Activated CD8-positive, alpha-beta memory T cell treated with anti-CD3 and anti-CD28 coated beads for 1 hour (primary cell): ENCODE measurements at places on chromosomes 11 and 22.

DNA sequence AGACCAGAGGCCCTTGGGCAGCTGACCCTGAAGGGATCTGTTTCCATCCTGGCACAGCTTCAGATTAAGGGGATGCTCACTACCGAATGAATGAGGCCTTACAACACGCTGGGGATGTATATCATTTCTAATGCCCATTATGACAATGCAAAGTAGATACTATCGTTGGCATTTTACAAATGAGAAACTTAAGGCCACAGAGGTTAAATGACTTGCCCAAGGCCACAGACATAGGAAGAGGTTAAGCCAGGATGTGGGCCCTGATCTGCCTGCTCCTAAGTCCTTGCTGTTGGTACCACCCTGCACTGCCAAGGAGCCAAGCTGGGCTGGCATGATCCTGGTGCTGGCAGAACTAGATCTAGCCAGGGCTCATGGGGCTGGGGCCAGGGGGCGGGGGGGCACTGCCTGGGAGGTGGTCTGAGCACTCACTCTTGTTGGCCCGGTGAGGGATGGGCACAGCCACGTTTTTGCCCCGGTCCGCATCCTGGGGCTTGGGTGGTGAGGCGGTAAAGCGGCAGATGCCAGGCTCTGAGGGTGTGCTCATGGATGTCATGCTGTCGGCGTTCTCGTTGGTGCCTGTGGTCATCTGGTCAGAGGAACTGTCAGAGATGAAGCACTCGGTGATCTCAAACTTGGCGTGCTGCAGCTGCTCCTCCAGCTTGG is 102.8 kb downstream of the CEP164 start:
- no peak for DNase-seq

- no peak for DNase-seq
These were observed 77.9 kb upstream of the PITPNB start for GRCh38 chr22:27996981-27997380.

DNA sequence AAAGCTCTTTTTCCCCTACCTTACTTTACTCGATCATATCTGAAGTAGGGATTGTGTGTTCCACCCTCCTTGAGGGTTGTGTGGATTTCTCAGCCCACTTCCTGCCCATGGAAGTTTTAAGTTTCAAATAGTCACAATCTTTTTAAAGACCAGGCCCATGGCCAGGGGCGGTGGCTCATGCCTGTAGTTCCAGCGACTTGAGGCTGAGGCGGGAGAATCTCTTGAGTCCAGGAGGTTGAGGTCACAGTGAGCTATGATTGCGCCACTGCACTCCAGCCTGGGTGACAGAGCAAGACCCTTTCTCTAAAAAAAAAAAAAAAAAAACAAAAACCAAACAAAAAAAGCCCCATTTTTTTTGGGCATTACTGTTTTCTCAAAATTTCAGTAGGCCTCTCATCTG is 36.3 kb upstream of the LRRC10B start:
- no peak for DNase-seq

GRCh38 chr11:62804310-62805075 is 747 bp downstream of the NXF1 start:
- no peak for DNase-seq

DNA sequence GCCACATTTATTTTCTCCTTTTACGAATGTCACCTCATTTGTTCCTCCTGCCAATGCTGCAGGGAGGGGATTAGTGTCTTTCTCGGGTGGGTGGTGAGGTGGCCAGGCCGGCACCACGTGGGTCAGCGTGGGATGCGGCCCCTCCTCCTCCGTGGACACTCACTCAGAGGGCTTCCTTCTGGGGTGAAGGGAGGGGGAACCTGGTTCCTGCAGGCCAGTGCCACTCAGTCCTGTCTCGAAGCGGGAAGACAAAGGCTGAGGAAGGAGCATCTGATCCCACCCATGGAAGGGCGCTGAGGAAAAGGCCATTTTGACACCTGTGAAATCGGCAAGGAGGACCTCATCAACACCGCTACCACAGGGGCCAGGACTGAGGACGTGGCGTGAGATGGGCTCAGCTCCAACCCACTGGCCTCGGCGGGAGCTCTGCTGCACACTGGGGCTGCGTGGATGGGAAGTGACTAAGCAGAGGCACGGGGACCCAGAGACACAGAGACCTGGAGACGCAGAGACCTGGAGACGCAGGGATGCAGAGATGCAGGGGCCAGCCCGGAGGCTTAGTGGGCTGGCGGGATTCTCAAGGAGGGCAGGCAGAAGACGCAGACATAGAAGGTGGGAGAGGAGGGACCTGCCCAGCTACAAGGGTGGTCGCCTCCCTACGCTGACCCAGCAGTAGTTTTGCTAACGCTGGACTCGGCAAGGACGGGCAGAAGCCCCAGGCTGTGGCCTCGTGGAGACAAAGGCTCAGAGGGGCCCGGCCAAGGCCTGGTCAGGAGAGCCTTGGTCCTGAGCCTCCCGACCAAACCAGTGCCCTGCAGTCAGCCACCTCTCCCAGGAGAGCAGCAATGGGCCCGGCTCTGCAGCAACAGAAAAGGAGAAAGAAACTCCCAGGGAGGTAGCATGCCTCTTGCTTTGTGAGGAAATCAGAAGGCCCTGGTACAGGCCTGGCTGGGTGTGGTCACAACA is 1071.2 kb downstream of the BRD1 start:
- no peak for DNase-seq

- DNase-seq = no peak
These were observed 128.1 kb upstream of the E2F8 start for GRCh38 chr11:19368726-19369375.

- peak; percentile 57 for DNase-seq
These were observed 19.3 kb upstream of the FXYD2 start for GRCh38 chr11:117843666-117844484.

DNA sequence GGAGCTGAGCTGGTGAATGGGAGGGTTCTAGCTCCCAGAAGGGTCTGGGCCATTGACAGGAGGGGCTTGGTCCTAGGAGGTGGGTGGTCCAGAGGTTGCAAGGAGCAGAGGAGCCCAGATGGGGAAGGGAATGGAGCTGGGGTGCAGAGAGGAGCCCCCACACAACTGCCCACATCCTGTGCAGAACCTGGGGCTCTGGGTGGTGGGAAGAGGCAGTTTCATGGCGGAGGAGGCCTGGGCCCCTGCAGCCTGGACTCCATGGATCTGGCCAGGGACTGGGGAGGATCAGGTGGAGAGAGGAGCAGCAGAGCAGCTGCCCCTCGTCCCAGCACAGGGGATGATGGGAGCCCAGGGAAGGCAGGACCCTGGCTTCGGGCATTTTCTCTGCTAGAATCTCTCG is 963 bp upstream of the ADORA2A start:
- DNase-seq = no peak

DNA sequence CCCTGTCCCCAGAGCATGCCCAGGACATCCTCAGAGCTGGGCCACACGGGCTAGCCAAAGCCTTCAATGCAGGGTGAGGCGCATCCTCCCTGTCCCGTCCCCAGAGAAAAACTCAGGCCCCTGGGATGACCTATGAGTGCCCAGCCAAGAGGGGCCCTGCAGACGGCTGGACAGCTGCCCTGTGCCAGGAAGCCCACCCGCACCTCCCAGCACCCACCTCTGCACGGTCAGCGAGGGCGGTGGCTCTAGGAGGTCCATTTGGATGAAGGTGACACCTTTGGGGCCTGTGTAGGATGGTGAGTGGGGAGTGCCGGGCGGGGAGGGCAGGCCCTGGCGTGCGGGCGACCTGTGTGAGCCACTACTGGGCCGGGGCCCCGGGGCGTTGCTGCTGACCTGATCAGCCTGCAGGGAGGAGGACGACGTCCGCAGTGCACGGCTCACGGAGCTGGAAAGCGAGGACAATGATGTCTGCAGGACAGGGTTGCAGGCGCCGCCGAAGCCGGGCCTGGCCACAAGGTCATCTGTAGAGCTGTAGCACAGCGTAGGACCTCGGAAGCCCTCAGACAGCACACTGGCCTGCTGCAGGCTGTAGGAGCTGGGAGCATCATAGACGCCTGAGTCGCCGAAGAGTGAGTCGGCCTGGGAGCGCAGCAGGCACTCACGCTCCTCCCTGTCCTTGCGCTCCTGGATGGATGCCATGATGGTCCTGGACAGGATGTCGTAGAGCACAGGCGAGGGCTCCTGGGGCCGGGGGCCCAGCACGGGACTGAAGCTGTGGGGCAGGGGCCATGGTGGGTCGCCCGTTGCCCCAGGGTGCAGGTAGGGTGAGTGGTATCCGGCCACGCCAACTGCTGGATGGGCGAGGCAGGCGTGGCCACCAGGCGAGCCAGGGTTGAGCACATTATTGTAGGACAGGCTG is 180.5 kb downstream of the IGLL1 start:
- no peak for DNase-seq

DNA sequence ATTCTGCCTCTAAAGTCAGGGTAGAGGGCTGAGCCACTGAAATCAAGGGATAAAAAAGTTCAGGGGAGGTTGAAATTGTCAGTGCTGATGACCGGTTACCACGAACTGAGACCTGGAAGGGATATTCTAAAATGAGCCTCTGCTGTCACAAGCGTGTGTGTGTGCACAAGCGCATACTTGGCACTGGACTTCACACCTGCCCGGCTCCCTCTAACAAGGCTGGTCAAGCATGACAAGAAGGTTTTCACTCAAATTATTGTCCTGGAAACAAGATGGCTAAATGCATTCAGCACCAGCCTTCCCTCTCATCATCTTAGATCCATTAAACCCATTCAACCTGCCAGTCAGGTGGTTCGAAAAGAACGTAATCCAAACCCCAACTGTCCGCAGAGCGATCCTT is 54.8 kb upstream of the CECR2 start:
- no peak for DNase-seq

DNA sequence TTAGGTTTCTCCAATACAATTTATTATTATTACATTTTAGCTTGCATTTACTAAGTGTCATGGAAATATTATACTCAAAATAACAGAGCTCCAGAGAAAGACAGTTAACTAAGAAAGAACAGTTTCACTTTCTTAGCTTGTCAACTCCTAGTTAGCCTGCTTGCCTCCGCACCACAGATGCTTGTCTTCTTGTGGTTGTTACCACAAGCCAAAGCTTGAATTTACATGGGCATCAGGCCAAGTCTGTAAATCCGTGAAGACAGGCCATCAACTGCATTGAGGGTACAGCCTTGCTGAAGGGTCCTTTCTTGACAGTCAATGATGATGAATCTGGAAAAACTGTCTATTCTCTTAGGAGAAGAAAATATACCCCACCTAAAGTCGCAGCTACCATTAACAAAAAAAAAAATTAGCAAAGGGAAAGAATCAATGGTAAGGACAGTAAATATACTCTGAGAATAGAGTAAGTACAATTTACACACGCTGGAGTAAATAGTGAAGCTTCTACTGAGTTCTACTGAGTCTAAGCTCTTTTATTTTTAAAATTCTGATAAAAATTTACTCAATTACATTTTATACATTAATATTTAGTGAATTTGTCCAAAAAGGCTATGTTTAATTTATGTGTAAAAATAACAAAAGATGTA is 15.6 kb upstream of the DENND5A start:
- peak; percentile 6 for DNase-seq

- DNase-seq = no peak
These were observed 736.0 kb upstream of the CCDC90B start for GRCh38 chr11:84022201-84022600.

GRCh38 chr22:40482391-40482790 is 112.0 kb downstream of the SGSM3 start:
- DNase-seq = no peak

GRCh38 chr22:38788021-38788816 is 5.7 kb downstream of the DNAL4 start:
- no peak for DNase-seq

GRCh38 chr22:46699091-46699490 is 39.0 kb downstream of the CERK start:
- no peak for DNase-seq

DNA sequence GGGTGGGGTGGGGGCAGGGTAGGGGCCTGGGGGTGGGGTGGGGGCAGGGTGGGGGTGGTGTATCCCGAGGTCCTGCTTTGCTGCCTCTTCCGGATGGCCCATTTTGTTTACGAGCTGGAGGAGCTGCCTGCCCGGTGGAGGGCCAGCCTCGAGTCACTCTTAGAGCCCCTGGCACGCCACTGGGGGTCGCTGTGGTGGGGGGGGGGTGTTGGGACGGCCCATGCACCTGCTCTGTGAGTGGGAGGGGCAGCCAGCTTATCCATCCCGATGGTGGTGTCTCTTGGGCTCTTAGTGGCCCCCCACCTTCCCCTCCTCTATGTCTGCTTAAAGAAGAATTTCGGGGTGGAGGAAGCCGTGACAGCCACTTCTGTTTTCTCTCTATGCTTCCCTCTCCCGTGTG is 24.6 kb downstream of the MRGPRD start:
- DNase-seq = no peak

GRCh38 chr11:8373519-8374432 is 110.1 kb upstream of the LMO1 start:
- no peak for DNase-seq

GRCh38 chr11:15113381-15113780 is 1.3 kb upstream of the INSC start:
- DNase-seq = no peak

DNA sequence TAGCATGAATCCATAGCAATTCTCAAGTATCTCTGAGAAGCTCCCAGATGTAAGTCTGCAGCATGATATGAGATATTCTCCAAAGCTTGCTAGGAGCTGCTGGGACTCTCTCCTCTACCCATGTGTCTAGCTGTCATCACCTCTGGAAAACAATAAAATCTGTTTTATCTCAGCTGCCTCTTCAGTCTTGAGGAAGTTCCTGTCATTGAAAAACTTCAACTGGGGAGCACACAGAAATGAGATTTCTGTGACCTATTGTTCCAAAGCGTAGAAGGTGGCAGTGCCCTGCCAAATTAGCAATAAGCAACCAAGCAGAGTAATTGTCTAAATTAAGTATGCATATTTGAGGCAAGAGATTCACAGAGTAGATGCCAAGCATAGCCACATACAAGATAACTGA is 1380.6 kb upstream of the RAG2 start:
- DNase-seq = no peak

- DNase-seq = no peak
These were observed 66.6 kb downstream of the ENDOD1 start for GRCh38 chr11:95156133-95156721.

GRCh38 chr11:128133501-128133900 is 453.9 kb downstream of the ETS1 start:
- no peak for DNase-seq
